ENCODE measurements at places on chromosomes 11 and 22.

GRCh38 chr11:126188332-126189108, 22.9 kb downstream of the RPUSD4 start:
- no peak overlapping the region for H3K4me3 ChIP-seq
- H3K36me3 ChIP-seq: peaks cover 11% of the 10 kb centered on the region
- H3K27ac ChIP-seq: no peak overlapping the region
- no peaks in the 10 kb centered on the region for H3K4me1 ChIP-seq

- H3K27me3 ChIP-seq: no peaks in the 10 kb centered on the region
- H3K4me1 ChIP-seq: peaks cover 44% of the 10 kb centered on the region
- H3K36me3 ChIP-seq: no peaks in the 10 kb centered on the region
- peak overlapping the region; percentile 48 for H3K4me3 ChIP-seq
Observed at GRCh38 chr11:65487467-65488272, 11.2 kb upstream of the MALAT1 start.

DNA sequence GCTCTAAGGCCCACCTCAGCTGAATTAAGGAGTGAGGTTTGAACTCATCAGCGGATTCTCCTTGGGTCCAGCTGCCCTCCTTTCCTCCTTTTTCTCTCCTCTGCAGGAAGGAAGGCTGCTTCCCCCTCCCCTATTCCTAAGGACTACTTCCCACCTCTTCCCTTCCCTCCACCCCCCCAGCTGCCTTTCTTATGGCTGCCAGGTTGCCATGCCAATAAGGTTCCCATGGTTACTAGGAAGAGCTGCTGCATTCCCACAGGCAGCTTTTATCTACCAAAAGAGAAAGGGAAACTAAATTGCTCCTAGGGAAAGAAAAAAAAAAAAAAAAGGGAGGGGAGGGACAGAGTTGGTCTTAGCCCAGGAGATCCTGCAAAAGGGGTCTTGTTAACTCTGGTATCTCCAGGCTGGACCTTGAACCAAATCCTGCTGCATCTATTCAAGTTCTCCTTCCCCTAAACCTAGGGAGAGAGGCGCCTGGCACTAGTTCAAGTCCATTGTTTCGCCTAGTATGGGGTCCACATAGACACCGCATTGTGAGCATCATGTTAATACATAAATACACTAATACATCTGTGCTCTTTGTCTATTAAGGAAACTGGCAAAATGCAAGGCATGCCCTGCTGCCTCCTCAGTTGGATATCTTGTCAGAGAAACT, 21.2 kb upstream of the FEZ1 start:
- H3K4me3 ChIP-seq: no peak overlapping the region
- no peaks in the 10 kb centered on the region for H3K36me3 ChIP-seq
- peak overlapping the region; percentile 45 for H3K27ac ChIP-seq
- no peaks in the 10 kb centered on the region for H3K27me3 ChIP-seq

GRCh38 chr11:68343761-68344256, 31.4 kb downstream of the LRP5 start:
- H3K36me3 ChIP-seq: no peaks in the 10 kb centered on the region
- H3K27me3 ChIP-seq: no peaks in the 10 kb centered on the region
- H3K4me1 ChIP-seq: peaks cover 27% of the 10 kb centered on the region
- no peak for DNase-seq

- no peak overlapping the region for H3K4me3 ChIP-seq
- H3K27me3 ChIP-seq: no peaks in the 10 kb centered on the region
- H3K27ac ChIP-seq: no peak overlapping the region
- no peak for DNase-seq
- no peaks in the 10 kb centered on the region for H3K4me1 ChIP-seq
Observed at GRCh38 chr11:128747728-128748148, 53.9 kb downstream of the FLI1 start.

DNA sequence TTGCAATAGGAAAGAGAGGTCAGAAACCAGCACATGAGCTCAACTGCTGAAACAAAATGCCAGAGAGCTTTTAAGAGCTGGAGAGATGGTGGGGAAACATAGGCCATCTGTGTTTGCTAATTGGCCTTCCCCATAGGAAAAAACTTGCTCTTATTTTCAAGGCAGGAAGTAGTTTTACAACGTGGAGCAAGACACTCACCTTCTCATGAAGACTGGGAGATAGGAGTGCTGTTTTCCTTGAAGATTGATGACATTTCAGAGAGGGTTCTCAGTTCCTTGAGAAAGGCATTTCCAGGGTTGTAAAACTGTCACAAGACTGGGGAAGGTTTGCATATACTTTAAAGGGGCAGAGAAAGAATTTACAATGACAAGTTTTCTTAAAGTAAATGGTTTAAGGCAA, 586.3 kb upstream of the RAG2 start:
- DNase-seq: no peak
- peaks cover 3% of the 10 kb centered on the region for H3K4me1 ChIP-seq
- no peak overlapping the region for H3K27ac ChIP-seq
